ENCODE measurements at places on chromosomes 1 and 21.

DNA sequence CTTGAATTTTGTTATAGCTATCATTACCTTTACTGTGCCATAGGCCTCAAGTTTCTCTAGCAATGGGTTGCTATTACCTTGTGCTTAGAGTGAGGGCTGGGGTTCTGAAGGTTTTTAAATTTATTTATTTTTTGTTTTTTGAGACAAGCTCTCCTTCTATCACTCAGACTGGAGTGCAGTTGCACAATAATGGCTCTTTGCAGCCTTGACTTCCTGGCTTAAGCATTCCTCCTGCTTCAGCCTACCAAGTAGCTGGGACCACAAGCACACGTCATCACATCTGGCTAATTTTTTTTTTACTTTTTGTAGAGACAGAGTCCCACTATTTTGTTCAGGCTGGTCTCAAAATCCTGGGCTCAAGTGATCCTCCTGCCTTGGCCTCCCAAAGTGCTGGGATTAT, 41.5 kb downstream of the SNX27 start:
- DNase-seq, result no peak

DNA sequence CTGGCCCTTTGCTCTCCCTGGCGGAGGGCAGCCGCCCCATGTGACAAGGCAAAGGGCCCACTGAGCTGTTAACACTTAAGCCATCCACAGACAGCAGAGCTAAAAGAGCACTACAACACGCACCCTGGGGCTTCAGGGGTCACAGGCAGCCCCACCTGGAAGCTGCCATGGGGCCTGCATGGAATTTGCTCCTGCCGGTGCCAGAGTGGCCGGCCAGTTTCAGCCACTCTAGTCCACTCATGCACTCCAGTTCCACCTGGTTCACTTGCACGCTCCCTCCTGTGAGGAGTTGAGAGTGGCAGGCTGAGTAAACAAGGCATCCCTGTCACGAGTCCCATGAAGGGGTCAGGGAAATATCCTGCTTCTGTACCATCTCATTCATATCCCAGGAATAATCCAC, 55.3 kb downstream of the RIMS3 start:
- DNase-seq, result no peak

DNA sequence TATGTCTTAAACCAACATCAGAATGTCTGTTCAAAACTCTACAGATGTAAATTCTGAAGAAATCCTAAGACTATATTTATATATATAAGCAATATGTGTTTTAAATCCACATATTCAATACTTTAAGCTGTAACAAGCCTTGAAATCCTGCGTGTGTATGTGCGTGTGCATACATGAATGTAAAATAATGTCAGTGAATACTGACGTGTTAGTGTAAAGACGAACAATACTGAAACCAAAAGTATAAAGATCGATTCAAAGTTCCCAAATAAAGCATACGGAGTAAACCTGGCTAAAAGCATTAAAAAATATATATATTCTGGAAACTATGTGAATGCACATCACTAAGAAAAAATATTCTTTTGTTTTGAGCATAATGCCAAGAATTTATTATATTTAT, 668.6 kb upstream of the NCAM2 start:
- DNase-seq, result no peak

DNA sequence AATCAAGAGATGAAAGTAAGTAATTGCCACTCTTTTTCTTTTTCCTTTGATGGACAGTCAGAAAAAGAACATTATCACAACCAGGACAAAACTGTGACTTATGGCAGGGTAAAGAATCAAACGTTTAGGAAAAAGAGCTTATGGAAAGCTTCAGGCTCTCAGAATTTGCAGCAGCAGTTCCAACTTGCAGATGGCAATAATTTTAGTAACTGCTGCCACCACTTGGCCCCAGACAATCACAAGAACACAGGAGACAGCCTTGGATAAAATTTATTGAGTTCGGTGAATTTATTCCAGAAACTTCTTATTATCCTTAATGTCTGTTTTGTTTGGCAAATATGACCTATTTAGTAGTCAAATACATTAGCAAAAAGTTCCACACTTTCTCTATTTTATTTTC, 804.4 kb downstream of the BRINP3 start:
- no peak for DNase-seq

GRCh38 chr1:234862944-234863515, 253.1 kb upstream of the IRF2BP2 start:
- no peak for DNase-seq
